Chondrocyte (in vitro differentiated cells): ENCODE measurements at places on chromosomes 4 and X. TPM values are rescaled to one million over a fixed set of nuclear protein-coding genes. Genes with fewer than 3 reads are reported as not detected.

DNA sequence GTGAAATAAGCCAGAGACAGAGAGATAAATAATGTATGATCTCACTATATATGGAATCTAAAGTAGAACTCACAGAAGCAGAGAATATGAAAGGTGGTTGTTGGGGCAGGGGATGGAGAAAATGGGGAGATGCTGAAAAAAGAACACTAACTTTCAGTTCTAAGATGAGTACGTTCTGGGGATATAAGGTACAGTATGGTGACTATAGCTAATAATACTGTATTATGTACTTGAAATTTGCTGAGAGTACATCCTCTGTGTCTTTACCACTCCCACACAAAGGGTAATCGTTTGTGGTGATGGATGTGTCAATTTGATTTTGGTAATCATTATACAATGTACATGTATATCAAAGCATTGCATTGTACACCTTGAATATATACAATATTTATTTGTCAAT is 6.6 kb downstream of the FBXL5 start:
- DNase-seq: no peak

DNA sequence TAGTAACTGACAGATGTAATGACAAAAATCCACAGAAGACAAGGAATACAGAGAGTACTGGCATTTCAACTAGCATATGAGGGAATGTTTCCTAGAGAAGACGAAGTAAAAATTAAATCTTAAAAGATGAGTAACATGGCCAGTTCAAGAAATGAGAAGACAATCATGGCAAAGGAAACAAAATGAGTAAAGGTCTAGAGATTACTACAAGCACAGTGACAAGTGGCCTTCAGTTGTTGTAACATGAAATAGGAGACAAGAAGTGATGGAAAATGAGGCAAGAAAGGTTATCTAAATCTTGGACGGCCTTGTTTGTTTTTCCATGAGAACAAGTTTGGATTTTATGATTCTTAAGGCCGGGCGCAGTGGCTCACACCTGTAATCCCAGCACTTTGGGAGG is 81.0 kb downstream of the PPA2 start:
- DNase-seq: no peak

- no peak for DNase-seq
Measured at GRCh38 chr4:127586922-127587571, 45.7 kb upstream of the INTU start.

DNA sequence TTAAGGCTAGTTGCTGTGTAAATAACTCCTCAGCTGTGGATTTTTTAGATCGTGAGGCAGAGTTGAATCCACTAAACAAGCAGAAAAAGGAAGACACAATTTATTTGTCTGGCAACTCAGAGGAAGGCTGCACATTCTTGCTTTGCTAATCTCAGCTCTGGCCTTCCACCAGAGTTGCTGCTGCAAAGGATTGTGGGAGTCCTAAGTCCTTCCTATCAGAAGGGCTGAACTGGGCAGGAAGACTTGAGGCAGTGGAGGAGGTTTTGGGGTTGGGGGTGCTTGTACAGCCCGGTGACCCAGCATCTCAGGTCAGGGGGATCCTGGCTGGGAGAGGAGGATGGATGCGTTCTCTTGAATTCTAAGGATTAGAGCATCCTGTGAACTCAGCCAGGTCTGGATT is 11.0 kb upstream of the VSIG1 start:
- no peak for DNase-seq

DNA sequence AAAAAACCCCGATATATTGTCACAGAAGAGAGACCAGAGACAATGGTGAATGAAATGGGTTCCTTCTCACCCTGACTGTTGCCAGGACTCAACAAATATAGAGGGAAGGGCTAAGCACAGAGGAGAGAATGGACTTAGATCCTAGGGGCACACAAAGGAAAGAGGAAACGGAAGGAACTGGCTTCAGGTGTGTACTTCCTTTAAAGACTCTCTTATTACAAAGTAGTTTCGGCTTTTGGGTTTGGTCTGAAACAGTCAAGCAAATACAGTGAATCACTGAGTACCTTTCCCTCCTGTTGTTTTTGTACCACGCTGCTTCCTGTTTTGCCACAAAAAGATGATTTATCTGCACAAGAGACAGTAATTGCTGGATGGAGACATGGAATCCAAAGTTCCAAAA is 46.1 kb upstream of the S100G start:
- no peak for DNase-seq

- DNase-seq: no peak
Measured at GRCh38 chr4:111475001-111475400, 670.3 kb upstream of the FAM241A start.

DNA sequence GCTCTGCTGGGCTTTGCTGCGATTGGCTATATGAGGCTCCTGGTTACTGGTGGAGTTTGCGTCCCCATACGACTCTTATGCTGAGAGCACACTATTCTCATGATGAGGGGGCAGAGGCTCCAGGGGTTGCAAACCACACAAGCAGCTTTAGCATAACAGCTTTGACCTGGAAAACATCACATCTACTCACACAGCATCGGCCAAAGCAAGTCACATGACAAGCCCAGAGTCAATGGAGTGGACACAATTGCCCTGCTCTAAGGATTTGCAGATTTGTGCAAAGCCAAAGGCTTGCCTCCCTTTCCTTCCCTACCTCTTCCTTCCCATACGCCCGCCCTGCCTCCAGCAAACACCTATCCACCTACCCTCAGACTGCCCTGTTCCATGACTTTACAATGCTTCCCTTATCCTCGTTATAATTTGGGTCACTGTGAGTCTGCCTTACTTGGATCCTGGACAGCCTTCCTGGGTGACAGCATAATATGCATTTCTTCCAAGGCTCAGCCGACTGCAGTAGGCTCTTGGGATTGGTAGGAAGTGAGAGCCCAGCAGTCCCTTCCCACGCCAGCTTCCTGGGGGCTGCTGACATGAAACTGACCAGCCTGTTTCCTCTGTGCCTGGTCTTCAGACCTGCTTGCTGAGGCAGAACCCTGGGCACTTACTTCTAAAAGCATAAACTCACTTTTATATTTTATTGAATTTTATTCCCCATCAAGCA is 208.2 kb upstream of the PSAPL1 start:
- no peak for DNase-seq

GRCh38 chrX:77444545-77444944 is 2.6 kb upstream of the FGF16 start:
- no peak for DNase-seq

DNA sequence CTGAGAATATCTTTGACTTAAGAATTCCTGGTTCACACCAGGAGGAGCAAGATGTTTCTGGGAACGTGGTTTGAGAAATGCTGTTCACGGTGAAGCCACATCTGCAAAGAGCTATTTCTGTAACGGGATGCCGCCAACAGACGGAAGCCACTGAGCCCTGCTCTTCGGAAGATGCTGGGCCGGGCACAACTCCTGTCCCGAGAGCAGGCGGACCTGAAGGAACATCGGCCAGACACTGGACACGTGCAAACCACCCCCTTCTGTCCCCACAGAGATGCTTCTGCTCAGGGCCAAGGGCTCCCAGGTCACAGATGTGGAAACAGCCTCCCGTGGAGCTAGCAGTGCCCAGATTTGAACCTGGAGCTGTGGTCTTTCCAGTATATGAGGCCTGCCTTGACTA is 24.3 kb downstream of the HMX1 start:
- peak; percentile 47 for DNase-seq

DNA sequence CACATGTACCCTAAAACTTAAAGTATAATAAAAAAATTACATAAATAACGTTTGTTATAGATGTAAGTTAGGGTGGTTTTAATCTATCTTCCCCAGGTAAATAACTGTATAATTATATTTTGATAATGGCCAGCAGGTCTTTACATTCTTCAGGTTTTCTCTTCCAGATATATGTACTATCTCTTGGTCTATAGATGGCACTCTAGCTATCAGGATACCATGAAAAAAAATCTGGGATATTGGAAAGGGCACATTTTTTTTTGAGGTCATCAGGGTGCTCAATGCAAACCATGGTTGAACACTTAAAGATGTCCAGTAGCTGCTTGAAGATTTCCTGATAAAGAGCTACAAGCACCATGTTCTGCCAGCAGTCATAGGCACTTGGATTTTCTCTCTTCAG is 15.6 kb upstream of the ADH4 start:
- no peak for DNase-seq

- DNase-seq: no peak
Measured at GRCh38 chrX:136209016-136209738, 42.0 kb downstream of the MAP7D3 start.

DNA sequence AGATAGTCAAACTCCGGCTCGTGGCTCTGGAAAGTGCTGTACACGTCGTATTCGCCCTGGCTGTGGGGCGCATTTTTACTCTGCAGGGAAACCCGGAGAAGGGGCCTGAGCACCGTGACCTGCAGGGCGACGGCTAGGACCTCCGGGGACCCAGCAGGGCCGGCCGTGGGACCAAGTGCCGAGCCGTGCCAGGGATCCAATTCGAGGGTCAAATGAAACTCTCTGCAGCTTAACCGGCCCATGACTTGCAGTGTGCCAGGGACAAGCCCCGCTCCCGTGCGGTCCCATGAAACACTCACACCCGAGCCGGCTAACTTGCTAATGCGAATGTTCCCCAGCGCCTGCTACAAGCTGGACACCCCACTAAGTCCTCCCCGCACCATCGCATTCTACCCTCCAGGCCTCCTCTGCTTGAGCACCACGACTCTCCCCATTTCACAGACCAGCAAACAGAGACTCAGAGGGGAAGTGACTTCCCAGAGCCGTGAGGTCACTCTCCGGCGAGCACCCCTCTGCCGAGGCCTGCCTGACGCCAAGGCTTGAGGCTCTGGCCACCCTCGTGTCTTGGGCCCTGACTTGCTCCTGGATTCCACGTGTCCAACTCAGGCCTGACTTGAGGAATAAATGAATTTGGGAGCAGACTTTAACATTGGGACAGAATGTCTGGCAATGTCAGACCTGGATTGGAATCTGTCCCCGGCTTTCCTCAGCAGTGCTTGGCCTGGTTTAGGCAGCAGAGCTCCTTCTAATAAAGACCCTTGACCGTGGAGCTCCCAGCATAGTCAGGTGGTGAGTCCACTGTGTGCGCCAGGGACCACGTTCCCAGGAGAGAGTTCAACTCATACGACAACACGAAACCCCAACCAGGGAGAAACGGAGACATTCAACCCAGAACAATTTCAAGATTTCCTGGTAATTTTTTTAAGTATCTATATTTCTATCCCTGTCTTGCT is 93.6 kb downstream of the PPP2R2C start:
- peak; percentile 67 for DNase-seq

GRCh38 chr4:6526671-6527091 is 48.3 kb upstream of the MAN2B2 start:
- DNase-seq: peak; percentile 72

DNA sequence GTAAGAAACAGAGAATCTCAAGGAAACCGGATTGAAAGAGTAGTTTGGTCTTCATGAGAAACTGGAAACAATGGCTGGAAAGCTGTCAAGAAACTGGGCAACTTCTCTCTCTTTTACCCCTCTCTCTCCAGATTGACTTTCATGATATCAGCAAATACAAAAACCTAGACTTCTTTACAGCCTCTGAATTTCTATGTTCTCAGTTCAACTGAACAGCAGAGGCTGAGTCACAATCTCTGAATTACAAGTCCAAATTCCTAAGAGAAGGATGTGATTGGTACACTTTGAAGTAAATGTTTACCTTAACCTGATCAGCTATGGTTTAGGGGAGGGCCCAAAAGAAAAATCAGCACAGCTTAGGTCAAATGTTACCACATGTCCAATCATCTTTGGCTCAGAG is 974.9 kb downstream of the RPA4 start:
- DNase-seq: no peak

DNA sequence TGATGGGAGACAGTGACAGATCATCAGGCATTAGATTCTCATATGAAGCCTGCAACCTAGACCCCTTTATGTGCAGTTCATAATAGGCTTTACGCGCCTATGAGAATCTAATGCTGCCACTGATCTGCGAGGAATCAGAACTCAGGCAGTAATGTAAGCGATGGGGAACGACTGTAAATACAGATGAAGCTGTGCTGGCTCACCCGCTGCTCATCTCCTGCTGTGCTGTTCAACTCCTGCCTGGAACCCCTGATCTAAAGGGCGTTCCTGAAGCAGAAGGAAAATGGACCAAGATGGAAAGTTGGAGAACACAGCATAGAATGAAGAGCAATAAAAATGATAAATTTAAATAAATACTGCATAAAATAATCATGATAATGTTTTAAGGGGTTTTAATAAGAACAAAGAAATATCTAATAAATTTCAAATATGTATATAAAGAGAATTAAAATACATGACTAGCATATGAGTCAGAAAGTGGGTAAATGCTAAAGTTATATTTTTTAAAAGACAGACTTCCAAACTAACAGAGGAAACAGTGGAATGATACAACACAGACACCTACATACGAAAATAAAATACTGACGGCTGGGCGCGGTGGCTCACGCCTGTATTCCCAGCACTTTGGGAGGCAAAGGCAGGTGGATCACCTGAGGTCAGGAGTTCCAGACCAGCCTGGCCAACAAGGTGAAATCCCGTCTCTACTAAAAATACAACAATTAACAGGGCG is 59.2 kb downstream of the RBM47 start:
- no peak for DNase-seq

PABPC4L gene
- 2.9 to 4.3 TPM (median 3.2 TPM) in 3 replicates for total RNA-seq

MAGIX gene
- total RNA-seq: 1.6 to 3.5 TPM (median 2.9 TPM) in 3 replicates
